ENCODE measurements at places on chromosomes 2 and 18.
A peak's percentile ranks its signal among the peaks of the same experiment; 100 is the strongest.

DNA sequence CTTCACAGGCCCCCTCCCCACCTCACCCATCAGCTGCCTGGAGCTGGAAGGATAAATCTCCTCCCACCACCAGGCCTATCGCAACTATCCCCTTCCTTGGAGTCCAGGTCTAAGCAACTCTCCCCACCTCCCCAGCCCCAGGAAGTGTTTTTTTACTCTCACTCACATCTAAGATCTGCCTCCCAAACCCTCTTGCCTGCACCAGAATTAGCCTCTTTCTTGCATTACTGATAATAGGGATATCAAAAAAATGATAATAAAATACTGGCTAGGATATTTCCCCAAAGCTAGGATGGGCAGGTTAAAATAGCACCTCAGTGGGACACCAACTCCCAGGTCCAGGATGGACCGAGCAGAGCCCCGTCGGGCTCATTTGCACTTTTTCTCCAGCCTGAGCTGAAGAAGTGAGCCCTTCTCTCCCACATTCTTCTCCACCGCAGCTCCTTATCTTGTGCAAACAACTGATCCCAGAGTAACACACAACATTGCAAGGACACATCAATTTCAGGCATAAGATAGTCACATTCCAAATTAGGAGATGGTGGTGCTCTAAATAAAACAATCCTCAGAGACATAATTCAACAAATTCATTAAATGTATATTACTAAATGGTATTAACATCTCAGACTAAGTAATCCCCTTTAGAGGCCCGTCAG, 17.7 kb upstream of the CIB4 start:
- no peak for DNase-seq

DNA sequence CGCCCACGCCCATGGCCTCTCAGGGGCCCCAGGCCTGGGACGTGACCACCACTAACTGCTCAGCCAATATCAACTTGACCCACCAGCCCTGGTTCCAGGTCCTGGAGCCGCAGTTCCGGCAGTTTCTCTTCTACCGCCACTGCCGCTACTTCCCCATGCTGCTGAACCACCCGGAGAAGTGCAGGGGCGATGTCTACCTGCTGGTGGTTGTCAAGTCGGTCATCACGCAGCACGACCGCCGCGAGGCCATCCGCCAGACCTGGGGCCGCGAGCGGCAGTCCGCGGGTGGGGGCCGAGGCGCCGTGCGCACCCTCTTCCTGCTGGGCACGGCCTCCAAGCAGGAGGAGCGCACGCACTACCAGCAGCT, 2.4 kb downstream of the B3GNT7 start:
- DNase-seq: no peak

- DNase-seq: no peak
Observed at GRCh38 chr2:24026233-24026632, 16.3 kb downstream of the MFSD2B start.

DNA sequence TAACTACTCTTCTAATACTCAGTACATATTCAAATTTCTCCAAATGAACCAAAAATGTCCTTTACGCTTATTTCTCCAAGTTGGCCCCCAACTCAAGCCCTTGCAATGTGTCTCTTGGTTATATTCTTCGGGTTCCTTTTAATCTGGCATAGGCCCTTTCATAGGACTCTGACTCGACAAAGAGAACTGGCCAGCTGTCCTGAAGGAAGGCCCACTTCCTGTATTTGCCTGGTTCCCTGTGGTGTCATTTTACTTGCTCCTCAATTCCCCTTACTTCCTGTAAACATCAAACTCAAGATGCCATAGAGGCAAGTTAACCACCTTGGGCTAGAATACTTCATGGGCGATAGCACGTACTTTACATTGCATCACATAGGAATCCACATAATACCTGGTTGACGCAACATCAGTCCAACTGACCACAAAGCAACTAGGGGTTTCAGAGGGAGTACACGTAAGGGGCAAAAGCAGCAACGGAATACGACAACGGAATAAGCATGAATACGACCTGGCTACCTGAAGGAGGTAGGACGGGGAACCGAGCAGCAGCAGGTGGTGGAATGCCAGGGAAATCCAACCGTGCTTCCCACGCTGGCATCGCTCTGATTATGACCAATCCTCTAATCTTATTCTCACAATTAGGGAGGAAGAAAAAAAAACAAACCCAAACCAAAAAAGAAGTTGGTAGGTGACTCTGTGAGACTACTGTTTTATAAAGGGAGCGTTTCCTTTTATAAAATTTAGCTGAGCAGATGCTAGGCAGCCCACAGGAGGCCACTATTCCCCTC, 823 bp upstream of the GORASP2 start:
- DNase-seq: no peak

DNA sequence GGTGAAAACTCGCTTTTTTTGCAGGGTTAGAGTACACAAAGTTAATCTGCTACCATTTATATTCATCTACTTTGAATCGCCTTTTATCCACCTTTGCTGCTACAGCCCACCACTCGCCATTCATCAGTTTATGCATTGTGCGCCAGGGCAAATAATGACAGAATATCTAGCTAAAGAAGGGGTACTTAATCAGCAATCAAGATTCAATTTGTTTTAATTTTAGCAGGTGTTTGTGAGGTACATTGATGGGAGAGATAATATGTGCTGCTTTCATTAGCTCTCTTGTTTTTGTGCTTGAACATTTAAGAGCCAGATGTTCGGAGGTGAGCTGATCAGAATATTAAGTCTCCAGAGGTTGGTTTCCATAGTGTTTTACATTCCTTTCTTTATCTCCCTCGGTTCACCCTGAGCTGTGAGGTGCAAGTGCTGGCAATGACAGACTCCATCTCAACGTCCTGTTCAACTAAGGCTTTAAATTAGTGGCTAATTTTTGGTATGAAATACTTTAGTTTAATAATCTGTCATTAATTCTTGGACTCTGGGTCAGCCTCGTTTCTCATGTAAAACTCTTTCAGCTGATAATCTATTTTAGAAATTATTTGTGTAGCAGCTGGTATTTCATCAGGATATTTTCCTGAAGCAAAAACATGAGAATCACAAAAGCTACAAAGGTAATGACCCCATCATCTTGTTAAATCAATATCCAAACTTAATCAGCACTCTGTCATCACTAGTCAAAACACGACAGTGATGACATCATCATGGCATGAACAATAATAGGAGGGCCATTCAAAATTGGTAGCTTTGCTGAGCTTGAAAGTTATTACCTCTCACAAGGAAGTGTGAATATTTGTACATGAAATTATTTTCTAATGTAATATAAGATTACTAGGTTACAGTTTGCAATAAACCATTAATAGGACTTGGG, 479.9 kb upstream of the FANCL start:
- DNase-seq: no peak

GRCh38 chr18:7957297-7957696, 390.2 kb downstream of the PTPRM start:
- DNase-seq: no peak

DNA sequence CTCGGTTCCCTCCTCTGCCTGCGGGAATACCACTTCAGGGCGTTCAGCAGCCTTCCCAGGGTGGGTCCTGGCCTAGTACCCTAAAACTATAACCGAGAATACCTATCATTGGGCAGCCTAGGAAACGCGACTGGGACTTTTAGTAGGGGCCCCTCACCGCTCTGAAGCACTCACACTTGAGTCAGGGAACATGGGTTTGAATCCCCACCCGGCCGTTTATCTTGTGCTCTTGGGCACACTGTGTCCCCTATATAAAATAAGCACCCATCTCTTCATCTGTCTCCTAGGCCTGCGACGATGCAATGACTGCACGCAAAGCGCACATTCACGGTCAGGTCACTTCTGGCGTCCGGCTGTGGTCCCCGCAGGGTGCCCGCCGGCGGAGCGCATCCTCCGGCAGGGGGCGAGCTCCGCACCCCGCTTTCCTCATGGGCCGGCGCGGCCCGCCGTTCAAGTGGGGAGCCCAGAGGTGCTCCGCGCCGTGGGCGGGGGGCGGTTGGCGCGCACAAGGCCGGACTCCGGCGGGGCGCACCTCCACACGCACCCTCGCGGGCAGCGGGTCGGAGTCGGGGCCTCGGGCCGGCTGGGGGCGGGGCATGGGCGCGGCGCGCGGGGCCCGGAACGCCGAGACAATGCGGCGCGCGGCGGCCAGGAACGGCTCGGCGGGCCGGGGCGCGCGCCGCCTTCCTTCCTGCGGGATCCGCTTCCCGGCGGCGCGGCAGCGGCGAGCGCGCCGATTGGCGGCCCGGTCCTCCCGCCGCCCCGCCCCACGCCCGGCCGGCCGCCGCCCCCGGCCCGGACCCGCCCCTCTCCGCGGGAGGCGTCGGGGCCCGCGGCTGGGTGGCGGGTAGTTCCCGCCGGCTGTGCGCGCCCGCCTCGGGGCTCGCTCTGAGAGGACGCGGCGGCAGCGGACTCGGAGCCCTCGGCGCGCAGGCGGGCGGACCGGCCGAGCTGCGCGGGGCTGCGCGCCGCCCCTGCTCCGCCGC, at the start of gene ASAP2:
TSS of gene ASAP2 (plus strand) at position 850 of the 986 bp plus-strand sequence. CDS start 293 bp downstream, outside the sequence.
- no peak for DNase-seq

GRCh38 chr2:70005752-70006446, 44.5 kb upstream of the ASPRV1 start:
- DNase-seq: no peak

GRCh38 chr2:196711625-196712024, 72.1 kb downstream of the CCDC150 start:
- DNase-seq: no peak

DNA sequence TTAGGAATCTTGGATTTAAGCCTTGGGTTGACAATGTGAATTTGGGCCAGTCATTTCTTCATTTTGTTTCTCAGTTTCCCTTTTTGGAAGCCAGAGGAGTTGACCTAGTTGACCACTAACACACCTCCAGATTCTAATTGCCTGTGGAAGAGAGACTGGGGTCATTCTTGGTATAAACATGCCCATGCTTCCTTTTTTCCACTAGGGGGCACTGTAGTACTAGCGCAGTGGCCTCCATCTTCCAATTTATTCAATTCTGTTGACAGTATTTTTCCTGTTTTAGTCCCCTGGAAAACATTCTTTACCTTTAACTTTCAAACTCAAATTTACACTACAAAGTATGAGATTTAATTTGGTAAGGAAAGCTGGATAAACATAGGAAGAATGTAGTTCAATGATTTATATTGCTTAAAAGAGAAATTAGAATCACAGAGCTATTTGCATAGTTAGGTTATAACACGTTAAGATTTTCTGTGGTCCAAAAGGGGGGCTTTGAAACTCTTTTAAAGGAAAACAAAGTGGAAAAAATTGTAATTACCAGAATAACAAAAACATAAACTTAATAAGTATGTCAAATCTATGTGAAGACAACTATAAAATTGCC, 57.5 kb upstream of the AGPS start:
- DNase-seq: peak; percentile 54

DNA sequence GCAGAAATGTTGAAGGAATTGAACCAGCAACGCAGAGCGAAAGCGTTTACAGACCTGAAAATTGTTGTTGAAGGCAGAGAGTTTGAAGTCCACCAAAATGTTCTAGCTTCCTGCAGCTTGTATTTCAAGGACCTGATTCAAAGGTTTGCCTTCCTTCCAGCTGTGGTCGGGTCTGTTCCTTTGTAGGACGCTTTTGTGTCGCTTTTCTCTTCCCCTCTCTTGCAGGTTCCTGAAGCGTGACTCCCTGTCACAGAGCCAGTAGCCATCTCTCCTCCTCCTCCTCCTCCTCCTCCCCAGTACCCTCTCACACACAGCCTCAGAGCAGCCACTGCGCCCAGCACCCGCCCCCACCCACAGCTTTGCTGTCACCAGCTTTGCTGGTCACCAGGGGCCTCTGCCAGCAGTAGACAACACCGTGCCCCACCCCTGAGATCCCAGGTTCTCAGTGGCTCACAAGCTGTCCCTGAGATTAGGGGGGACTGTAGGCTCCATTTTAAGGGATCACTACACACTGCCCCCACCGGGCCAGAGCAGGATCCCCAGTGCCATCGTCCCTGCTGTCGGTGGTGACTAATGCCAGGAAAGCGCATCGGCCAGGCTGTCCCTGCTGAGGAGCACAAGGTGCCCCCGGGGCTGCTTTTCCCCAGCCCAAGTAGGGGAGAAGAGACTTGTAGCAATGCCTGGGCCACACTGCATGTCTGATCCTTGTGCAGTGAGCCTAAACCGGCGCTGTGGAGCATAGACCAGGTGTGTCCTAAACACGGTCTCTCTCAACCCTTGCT, 242.3 kb downstream of the ATAD2B start:
- DNase-seq: no peak

DNA sequence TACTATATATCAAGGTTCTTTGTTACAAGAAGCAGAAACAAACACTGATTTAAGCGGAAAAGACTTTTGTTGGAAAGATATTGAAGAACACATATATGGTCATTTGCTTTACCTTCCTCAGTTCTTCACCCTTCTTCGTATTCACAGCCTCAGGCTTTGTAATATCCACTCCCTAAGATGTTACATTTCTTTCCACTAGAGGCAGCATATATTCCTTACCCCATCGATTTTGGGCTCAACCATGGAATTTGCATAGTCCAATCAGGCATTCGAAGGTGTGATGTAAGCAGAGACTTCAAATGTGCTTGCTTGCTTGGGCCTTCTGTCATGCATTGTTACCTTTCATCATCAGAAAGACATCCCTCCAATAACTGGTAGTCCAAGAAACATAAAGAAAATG, 287.4 kb downstream of the PID1 start:
- DNase-seq: no peak

DNA sequence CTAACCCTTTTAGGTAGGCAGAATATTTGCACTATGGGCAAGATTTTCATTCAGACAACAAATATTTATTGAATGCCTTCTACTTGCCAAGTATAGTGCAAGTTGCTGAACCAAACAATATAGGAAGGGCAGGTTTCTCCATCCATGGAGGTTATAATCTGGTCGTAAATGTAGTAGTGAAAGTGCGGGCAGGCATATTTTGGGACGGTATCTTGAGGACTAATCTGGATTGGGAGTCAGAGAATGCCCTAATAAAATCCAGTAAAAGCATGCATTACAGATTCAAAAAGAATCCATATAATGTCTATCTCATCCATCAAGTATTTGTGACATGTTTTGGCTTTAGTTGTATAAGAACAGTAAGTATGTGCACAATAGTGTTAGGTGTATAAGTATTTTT, 1.7 kb upstream of the NDUFV2 start:
- DNase-seq: no peak

DNA sequence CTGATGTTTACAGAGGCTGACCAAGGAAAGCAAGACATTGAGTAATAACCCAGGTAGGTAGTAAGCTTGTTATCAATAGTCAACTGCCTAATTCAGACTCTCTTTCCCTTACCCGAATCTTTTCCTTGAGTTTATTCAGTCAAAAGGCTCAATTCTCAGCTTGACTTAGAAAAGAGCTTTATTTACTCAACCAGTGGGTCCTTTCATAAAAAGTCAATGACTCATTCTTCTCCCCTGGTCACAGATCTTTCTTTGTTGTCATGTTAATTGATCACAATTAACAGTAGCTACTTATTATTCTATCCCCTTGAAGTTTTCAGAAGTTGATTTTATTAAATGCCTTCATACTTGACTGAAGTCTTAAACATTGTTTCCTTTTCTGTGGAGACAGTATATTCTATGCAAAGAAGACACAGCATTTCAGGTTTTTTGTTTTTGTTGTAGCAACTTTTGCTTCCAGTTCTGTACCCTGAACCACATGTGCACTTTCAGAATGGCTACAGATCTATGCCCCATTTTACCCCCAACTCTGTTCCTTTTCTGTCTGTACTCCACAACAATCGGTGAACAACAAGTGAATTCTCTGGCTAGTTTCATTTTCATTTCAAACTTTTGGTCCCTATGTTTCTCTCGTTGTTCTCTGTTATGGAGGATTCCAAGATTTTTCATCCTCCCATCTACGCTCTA, 428.3 kb downstream of the NCKAP5 start:
- no peak for DNase-seq

- DNase-seq: peak; percentile 66
Observed at GRCh38 chr2:241863536-241863954, 4.9 kb upstream of the PDCD1 start.
